ACHN (cell line): ENCODE measurements at places on chromosomes 16 and 17.

GRCh38 chr16:84735849-84736586, 36.2 kb downstream of the USP10 start:
- DNase-seq, result no peak

DNA sequence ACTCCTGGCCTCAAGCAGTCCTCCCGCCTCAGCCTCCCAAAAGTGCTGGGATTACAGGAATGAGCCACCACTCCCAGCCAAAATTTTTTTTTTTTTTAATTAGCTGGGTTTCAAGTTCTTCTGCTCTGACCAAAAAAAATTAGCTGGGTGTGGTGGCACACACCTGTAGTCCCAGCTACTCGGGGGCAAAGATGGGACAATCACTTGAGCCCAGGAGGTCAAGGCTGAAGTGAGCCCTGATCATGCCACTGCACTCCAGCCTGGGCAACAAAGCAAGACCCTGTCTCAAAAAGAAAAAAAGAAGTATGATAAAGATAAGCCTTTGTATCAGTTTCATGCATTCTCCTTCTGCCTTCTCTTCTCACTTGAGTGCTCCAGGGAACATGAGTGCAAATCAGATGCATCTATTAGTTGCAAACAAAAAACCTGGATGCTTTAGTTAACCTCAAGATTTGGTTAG, 1.9 kb downstream of the NQO1 start:
- no peak for DNase-seq

DNA sequence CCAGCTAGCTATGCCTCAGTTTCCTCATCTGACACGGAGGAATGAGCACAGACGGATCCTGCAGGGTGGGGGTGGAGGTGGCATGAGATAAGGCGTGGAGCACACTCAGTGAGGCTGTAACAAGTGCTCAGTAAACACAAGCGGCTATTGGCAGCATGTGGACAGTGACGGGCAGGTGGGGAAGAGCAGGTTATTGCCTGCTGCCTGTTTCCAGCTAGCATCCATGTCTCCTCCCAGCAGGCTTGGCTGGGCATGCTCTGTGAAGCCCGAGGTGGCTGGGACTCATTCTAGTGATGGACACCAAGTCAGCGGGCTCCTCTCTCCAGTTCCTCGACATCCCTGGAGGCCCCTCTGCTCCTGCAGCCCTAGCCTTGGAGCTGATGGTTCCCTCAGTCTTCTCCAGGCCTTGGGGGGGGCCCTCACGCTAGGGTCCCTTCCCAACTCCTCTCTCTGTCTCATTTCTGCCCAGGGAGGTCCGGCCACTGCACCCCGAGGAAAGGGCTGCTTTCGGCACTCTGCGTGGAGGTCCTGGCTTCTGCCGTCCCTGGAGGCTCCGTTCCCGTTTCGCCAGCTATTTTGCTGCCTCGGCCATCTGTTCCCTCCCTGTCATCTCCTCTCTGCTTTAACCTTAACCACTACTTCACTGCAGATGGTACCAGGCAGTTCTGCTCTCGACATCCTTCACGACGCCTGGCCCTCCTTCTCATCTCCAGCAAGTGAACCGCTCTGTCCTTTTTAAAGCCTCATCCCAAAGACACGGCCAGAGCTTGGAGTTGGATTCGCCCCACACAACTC, 6.2 kb downstream of the RTN4RL1 start:
- no peak for DNase-seq

DNA sequence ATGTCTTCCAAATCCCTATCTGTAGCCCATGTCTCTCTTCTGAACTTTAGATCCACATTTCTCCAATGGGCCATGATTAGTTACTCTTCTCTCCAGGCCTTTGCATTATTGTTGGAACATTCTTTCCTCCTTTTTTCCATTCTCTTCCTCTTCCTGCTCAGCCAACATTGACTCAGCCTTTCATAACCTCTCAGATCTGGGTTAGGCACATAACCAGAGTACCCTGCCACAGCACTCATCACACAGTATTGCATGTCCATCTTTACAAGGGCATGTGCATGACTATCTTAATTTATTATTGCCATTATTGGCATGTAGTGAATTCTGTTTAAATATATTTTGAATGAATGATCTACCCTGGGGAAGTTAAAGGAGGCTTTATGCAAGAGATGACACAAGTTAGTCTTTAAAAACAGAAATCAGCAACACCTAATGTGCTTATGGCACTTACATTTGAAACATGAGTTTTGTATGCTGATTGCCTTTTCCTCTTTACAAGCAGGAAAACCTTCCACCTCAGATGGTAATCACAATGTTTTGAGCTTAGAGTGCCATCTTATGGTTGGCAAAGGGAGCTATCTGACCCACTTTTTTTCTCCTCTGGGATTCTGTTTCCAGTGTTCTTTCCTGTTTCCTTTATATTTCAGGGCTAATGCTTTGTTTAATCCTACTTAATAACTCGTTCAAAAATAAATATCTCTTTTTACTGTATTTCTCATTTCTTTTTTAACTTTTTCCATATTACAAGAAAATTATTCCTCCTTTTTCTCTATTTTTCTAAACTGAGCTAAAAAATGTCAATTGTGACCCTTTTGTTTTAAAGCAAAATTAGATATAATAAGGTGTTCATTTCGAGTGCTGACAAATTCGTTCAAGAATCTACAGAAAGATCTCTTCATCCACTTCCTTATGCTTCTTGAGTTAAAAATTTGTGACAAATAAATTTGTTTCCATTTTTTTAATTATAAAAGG, 151.0 kb upstream of the RBL2 start:
- DNase-seq, result peak; percentile 73

- DNase-seq, result no peak
Observed at GRCh38 chr17:59542960-59543635, 22.3 kb upstream of the DHX40 start.

- DNase-seq, result no peak
Observed at GRCh38 chr16:88798772-88799455, 4.7 kb upstream of the CDT1 start.

DNA sequence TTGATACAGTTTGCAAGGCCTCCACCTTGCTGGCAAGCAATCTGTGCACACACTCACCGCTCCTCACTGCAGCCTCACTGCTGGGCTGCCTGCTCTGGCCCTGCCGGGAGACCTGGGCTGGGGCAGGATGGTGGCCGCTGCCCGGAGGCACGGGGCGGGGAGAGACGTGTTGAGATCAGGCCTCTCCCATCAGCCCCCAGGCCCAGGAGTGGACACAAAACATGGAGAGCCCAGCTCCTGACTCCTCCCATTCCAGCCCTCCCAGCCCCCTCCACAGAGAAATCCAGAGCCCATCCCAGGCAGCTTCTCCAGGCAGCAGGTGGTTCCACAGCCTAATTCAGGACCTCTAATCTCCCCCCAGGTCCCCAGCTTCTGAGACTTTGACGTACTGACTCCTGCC, 23.1 kb upstream of the RPL38 start:
- DNase-seq, result no peak

DNA sequence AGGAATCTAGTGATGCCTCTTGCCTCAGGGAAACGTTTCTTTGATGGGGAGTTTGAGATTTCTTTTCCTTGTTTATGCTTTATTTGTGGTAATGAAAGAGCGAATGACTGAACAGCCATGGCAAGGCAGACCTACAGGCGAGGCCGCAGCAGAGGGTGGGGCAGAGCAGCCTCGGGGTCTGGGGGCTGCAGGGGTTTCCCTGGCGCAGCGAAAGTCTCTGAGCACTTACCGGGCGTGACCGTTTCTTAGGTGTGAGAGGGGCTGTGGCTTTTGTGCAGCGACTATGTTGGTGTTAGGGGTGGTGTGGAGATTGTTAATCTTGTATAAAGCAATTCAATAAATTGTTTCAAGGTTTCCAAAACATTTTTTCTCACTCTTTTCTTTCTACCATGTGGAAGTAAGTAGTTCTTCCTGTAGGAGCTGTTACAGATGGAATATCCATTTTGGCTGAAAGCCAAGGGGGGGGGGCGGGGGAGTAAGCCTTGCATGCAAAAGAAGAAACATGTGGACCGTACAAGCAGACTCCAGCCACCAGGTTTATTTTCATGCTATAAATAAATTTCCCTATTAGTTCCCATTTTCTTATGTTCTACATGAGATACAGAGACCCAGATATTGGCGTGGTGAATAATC, 34.8 kb downstream of the UBN1 start:
- DNase-seq, result peak; percentile 61

- no peak for DNase-seq
Observed at GRCh38 chr16:14494396-14494966, 135.6 kb downstream of the PARN start.

GRCh38 chr17:34998205-34998604, 17.9 kb downstream of the LIG3 start:
- peak; percentile 81 for DNase-seq

GRCh38 chr16:52834736-52835465, 217.8 kb downstream of the CHD9NB start:
- DNase-seq, result no peak
